Lung (tissue), 17 donors: ENCODE measurements at places on chromosomes 3 and 15. TPM values are rescaled to one million over a fixed set of nuclear protein-coding genes. Genes with fewer than 3 reads are reported as not detected.

DNA sequence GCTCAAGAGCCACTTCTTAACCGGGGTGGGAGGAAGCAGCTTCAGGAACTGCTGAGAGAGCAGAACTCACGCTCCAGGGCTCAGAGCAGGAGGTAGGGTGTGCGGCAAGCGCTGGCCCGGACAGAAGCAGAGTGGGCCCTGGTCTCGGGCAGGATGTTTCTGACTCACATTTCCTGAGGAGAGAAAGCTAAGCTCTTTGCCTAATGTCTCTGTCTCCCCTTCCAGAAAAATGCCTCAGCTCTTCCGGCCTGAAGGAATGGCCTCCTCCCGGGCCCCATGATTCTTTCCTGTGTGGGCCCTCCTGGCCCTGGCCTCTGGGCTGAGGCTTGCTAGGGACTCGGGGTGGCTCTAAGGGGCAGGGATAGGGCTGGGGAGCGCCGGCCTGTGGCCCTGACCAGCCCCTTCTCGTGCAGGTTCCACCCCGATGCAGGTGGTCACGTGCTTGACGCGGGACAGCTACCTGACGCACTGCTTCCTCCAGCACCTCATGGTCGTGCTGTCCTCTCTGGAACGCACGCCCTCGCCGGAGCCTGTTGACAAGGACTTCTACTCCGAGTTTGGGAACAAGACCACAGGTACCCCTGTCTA lies 4.1 kb upstream of the STAB1 start:
- DNase-seq = no peak

OCA2 gene
- polyA plus RNA-seq = 0.49 TPM

GRCh38 chr3:176873261-176873660 lies 324.0 kb downstream of the TBL1XR1 start:
- no peak for DNase-seq

SEMA3G gene
- polyA plus RNA-seq = 5.1 TPM

MYRIP gene
- 0.83 TPM for polyA plus RNA-seq

DNA sequence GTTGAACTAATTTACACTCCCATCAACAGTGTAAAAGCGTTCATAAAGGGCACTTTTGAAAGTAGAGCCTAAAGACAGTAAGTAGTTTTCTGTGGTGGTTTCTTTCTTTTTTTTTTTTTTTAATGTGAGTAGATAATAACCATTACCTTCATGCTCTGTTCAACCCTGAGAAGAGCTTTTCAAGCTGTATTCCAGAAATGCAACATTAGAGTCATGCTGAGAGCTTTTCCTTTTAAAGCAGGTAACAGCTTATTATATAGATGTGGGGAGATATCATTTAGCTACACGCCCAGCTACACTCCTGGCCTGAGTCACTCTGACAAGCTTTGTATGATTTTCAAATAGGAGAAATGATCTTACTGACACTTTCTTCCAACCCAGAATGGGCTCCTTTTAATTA lies 96.2 kb upstream of the ARHGEF26 start:
- DNase-seq = no peak
